ENCODE measurements at places on chromosomes 4 and X. TPM values are rescaled to one million over a fixed set of nuclear protein-coding genes. Genes with fewer than 3 reads are reported as not detected.

DNA sequence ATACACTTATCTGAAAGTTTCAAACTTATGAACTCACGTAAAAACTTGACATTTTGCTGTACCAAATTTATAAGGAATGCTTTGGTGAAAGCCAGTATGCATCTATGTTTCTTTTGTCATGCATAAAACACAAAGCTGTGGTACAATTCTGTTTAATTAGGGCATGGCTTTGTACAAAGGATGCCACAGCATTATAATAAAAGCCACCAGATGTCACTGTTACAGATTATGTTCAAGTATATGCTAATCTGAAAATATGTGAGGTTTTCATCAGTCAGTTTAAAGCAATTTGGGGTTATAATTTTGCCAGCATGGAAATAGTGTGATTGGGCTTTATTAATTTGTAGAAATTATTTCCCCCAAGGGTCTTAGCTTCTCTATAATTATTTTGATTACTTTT lies 69.0 kb downstream of the ATOH1 start:
- DNase-seq, result no peak

GRCh38 chr4:110492522-110492921 lies 16.6 kb downstream of the ENPEP start:
- DNase-seq, result no peak

The MAGEA2B gene
- total RNA-seq, result not detected

The CRMP1 gene
- total RNA-seq, result 1.6 TPM

The FHDC1 gene
- 3.9 TPM for total RNA-seq
